Activated CD4-positive, alpha-beta memory T cell treated with anti-CD3 and anti-CD28 coated beads for 36 hours (primary cell): ENCODE measurements at places on chromosomes 1 and 21. TPM values are rescaled to one million over a fixed set of nuclear protein-coding genes. Genes with fewer than 3 reads are reported as not detected.
A peak's percentile ranks its signal among the peaks of the same experiment; 100 is the strongest.

DNA sequence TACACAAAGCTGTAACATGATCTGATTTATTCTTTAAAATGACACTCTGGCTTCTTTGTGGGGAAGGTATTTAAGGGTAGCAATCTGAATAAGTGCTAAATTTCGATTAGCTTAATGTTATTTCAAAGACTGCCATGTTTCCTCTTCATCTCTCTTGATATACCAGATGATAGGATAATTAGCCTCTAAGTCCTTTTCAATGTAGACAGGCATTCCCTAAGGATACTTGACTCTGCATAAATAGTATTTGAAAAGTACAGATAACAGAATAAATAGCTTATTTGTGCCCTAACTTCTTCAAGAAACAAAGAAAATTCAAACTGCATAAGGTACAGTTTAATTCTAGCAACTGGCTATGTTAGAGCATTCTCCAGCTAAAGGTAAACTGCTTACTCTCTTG, 46.2 kb downstream of the ARHGAP29 start:
- no peaks in the 10 kb centered on the region for H3K36me3 ChIP-seq
- peaks cover 10% of the 10 kb centered on the region for H3K27me3 ChIP-seq
- DNase-seq: no peak
- H3K4me1 ChIP-seq: no peaks in the 10 kb centered on the region
- H3K27ac ChIP-seq: no peak overlapping the region

DNA sequence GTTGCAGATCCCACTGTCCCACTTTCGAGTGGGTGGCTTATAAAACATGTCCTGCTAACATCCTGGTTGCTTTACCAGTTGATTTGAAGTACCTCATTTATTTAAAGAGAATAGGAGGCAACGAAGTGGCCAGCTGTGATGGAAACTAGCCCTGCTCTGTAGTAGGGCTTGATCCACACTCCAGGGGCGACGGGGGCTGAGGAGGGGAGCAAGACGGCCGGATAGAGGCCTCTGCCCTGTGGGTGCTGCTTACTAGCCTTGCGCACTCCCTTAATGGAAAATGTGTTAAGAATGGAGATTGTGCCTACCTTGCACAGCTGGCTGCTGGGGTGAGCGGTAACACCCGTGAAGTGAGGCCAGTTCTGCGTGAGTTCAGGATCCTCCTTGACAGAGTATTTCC, 41.1 kb upstream of the PWP2 start:
- H3K36me3 ChIP-seq: peaks cover 45% of the 10 kb centered on the region
- H3K4me1 ChIP-seq: peaks cover 33% of the 10 kb centered on the region
- H3K4me3 ChIP-seq: no peak overlapping the region
- H3K27ac ChIP-seq: peak overlapping the region; percentile 84

DNA sequence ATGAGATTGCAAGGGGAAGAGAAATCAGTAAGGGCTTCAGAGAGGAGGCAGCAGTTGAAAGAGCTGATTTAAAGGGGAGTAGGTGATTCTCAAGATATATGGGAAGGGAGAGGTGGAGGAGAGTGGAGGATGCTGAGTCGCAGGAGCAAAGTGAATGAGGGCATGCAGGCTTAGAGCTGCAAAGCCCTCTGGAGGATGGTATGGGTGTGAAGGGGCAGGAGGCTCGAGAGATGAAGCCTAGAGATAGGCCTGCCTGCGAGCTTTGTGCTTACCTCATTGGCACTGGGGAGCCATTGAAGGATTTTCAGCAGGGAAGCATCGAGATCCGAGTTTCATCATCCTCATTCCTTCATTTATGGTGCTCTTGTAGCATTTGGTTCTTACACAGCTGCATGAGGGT, 15.8 kb upstream of the SH2D2A start:
- peaks cover 39% of the 10 kb centered on the region for H3K4me1 ChIP-seq
- peaks cover 11% of the 10 kb centered on the region for H3K27me3 ChIP-seq
- H3K4me3 ChIP-seq: no peak overlapping the region
- no peak for DNase-seq
- no peak overlapping the region for H3K27ac ChIP-seq

RPL11 gene
- total RNA-seq: 1,385 TPM

PPM1J gene
- 1.2 TPM for total RNA-seq

MTARC1 gene
- total RNA-seq: not detected
